Activated CD8-positive, alpha-beta memory T cell treated with anti-CD3 and anti-CD28 coated beads, Interleukin-2, amount 10 ng/mL, durations not matched to agents 7 days and 5 days (primary cell): ENCODE measurements at places on chromosomes 7 and 10.
A peak's percentile ranks its signal among the peaks of the same experiment; 100 is the strongest.

DNA sequence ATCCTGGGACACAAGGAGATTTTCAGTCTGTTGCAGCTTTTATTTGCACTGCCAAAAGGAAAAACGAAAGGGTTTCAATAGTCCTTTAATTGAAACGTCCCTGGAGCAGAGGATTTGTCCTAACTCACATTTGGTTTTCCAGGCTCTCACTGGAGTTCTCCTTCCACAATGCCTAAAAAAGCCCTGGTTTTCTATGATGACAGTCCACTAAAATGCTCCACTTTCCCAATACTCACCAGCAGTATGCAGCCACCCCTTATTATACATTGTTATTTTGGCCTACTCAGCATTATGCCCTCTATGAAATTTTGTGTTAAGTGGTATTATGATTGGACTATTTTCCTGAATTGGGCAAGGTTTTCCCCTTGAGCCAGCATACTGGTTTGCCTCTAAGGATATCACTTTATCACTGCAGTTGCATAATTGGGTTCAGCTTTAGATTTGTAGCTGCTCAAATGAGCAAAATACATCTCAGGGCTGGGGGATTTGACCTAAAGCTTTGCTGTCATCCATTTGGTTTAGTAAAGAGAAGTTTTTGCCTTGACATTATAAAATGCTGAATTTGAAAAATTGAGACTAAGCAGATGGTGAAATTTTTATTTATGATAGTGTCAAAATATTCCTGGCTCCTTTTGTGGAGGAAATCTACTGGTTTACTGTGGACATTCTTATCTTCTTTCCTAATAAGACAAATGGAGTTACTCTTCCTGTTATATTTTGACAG is 239.2 kb downstream of the RNLS start:
- DNase-seq = no peak

DNA sequence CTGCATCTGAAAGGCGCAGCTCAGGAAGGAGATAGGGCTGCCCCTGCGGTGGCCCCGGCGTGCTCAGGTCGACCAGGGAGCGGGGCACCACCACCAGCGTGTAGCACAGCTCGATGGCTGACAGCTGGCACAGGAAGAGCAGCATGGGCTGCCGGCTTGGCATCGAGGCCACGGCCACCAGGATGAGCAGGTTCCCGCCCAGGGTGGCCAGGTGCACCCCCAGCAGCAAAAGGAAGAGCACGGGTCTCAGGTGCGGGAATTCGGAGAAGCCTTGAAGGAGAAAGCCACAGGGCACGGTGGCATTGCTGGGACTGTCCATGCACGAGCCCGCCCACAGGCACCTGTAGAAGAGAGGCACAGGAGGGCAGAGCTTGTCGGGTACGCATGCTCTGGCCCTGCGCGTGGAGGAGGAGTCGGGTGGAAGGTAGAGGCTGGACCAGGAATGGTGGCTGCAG is 33.9 kb downstream of the TAS2R41 start:
- DNase-seq = no peak

- no peak for DNase-seq
Observed at GRCh38 chr7:68014031-68014736, 1017.6 kb downstream of the TYW1 start.

- no peak for DNase-seq
Observed at GRCh38 chr7:37526623-37527022, 78.0 kb upstream of the ELMO1 start.

DNA sequence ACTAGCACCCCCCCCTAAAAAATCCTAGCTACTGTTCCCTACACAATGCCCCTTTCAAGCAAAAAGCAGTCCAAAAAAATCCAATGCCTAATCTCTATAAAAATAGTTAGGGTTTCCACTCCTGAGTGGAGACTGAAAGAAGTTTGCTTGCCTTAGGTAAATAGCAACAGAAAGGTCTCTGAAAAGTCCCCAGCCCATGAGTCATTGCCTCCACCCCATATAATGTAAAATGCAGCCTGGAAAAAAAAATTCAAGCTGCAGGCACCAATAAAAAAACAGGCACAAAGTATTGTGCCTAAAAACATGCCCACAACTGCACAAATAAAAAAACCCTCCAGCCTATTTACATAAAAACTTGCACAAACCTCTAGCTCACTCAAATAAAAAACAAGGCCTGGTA is 47.5 kb downstream of the ZNF680 start:
- no peak for DNase-seq

DNA sequence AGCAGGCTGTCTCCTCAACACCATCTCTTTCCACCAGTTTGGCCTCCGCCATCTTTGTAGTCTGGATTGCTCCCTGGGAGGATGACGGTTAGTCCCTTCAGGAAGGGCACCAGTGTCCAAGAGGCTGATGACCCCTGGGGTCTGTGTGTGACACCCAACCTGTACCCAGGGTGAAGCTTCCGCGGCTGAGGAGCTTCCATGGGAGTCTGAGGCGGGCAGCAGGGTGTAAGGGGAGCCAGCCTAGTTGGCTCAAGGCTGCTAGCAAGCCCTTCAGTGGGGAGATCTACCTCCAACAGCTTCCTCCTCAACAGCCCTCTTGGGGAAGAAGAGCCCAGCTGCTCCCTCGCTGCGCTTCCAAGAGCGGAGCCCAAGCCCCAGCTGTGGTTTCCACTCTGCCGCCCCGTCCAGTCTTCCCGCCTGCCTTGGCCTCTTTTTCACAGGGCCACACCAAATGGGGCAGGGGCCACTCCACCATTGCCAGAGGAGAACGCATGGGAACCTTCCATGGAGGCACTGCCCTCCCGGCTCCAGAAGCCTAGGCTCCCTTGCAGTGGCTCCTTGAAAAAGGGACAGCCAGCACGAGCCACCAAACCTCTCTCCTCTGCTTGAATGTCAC is 57.4 kb downstream of the TMEM209 start:
- no peak for DNase-seq

DNA sequence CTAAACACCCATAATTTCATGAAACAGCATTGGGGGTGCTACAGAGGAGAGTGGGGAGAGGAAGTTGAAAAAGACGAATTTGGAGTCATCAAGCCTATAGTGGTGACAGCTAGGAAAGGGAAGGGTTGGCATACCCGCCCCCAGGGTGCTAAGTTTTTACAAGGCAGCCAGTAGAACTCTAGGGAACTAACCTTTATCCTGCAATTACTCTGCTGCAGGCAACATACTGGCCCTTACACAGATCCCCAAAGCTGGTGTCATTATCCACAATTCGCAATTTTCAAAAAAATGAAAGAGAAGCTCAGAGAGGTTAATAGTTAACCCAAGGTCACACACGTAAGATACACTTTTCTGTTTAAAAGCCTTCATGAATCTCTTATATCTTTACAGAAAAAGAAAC is 14.2 kb upstream of the SLC35B4 start:
- no peak for DNase-seq

- DNase-seq = peak; percentile 33
Observed at GRCh38 chr7:156515911-156516790, 124.4 kb upstream of the RNF32 start.

DNA sequence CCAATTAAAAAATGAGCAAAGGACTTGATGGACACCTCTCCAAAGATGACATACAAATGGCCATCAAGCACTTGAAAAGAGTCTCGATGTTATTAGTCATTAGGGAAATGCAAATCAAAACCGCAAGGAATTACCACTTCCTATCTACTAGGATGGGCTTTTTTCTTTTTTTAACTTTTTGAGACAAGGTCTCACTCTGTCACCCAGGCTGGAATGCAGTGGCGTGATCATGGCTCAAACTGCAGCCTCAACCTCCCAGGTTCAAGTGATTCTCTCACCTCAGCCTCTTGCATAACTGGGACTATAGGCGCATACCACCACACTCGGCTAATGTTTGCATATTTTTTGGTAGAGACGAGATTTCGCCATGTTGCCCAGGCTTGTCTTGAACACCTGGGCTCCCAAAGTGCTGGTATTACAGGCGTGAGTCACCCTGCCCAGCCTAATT is 13.6 kb downstream of the NKX1-2 start:
- no peak for DNase-seq
